Stimulated activated CD4-positive, alpha-beta T cell treated with anti-CD3 and anti-CD28 coated beads, Interleukin-1b, Interleukin-23, amount 100 ng/mL, for 1 hour (primary cell): ENCODE measurements at places on chromosomes 11 and 22.

- no peak for DNase-seq
Observed at GRCh38 chr11:607971-608659, 7.6 kb downstream of the IRF7 start.

GRCh38 chr11:132982772-132983640, 549.3 kb downstream of the OPCML start:
- DNase-seq = no peak

- DNase-seq = no peak
Observed at GRCh38 chr11:43992834-43993637, 50.6 kb downstream of the C11orf96 start.

DNA sequence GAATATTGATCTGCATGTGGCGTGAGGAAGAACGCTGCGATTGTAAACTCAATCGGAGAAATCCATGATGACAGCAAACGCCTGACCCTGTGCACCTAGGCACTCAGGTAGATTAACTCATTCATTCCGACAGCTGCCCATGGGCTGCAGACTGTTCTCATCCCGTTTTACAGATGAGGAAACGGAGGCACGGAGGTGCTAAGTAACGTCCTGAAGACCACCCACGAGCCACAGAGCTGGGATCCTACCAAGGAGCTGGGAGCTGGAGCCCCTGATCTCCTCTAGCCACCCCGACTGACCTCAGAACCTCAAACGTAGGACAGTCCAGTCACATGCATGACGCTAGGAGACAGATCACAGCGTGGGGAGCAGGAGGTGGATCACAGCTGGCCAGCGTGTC, 1092.7 kb downstream of the BRD1 start:
- DNase-seq = no peak

DNA sequence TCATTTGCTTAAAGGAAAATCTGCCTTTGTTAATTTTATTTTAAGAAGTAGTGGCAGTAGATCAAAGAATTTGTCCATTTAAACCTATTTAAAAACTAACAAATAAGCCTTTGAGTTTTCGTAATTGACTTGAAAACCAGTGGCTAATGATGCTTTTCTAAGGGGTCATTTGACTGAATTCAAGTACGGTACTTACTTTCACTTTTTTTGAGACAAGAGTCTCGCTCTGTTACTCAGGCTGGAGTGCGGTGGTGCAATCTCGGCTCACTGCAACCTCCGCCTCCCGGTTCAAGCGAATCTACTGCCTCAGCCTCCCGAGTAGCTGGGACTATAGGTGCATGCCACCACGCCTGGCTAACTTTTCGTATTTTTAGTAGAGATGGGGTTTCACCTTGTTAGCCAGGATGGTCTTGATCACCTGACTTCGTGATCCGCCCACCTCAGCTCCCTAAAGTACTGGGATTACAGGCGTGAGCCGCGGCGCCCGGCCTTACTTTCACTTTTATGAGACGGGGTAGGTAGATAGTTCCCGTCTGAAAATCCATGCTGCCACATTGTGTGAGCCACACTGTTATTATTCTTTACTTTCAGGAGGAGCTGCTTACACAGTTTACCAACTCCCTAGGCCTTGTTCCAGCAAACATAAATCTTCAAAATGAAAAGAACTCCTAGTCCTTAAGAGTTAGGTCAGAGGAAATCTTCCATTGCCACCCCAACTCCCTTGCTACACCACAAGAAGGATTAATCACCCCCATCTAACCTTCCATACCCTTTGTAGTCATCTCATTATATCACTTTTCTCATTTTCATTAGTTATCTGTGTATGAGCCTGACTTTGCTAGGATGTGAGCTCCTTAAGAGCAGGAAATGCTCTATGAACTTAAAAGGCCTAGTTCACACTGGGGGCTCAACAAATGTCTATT, 926.6 kb upstream of the CCDC90B start:
- DNase-seq = no peak

DNA sequence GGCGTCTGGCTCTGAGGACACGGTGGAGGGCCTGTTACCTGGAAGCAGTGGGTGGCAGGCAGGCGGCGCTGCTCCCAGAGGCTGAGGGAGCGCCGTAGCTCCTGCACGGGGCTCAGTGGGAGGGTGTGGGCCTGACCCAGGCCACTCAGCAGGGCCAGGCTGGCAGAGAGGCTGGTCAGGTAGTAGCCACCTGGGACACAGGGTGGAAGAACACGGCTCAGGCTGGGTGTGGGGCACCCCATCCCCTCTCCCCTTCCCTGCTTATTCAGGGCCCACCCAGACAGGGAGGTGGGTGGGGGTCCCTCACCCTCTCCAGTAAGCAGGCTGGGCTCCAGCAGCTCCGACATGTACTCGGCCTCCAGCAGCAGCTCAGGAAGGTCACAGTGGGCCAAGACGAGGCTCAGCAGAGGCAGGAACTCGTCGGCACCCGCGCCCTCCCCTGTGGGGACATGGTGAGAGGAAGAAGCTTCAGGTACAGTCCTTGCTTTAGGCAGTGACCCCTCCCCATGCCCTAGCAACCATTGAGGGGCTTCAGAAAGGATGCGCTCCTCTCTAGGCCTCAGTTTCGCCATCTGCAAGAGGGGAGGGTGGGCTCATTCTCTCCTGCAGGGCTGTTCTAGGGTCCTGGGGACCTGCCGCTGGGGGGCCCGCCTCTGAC, 2.9 kb downstream of the RIN1 start:
- DNase-seq = no peak

- DNase-seq = no peak
Observed at GRCh38 chr11:107697291-107697690, 14.6 kb downstream of the SLN start.

- DNase-seq = no peak
Observed at GRCh38 chr11:72226701-72227100, 2.1 kb downstream of the INPPL1 start.
